ENCODE measurements at places on chromosomes 11 and 22.

DNA sequence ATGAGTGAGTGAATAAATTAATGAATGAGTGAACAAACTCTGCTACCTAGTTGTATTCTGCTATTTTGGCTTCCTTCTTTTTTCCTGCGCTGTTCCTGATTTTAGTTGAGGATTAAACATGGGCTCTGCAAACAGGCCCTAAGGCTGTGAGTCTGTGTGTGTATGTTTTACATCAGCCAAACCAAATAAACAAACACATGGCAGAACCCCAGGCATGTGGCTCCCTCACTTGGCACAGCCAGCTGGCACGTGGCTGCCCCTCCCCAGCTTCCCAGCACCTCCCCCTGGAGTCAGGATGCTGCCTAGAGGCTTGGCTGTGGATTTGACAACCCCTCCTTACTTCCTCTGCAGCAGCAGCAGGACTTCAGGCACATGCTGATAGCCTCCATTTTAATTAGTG is 593.2 kb downstream of the INSC start:
- no peak for DNase-seq

GRCh38 chr11:87043894-87044293 is 6.2 kb downstream of the TMEM135 start:
- DNase-seq: no peak

DNA sequence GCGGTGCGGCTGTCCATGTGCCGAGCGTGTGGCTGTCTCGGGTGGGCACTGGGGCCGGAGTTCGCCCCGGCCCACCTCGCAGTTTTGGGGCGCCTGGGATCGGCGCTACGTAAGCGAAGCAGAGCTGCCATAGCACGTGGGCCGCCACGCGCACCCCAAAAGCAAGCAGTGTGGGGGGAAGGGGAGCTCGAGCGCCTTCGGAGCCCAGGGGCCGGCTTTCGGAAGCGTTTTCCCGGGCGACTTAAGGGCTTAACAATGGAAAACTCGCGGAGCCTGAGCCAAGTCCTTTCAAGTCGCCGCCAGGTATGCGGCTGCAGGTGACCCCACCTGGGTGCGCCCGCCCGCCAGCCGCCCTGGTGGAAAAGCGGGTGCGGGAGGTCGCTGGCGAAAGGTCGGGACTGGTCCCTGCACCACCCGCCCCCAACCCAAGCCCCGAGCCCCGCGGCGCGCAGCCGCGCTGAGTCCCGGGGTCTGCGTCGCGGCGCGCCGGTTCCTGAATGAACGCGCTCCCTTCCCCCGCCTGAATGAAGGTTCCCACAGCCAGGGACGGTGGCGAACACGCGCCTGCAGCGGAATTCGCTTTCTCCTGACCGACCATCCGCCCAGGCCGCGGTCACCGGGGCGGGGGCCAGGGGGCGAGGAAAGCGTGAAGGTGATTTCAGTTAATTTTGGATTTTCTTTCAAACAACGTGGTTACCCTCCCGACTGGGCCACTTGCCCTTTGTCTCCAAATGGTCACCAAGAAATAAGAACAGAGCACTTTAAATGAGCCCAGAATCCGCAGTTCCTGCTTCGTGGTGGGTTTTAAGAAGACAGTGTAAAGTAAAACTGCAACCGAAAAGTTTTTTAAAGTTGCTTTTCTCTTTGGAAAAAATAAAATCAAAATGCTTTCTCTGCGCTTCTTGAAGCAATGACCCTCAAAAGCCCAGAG is 2.8 kb upstream of the CCND1 start:
- no peak for DNase-seq

GRCh38 chr11:126347751-126348668 is 7.5 kb upstream of the ST3GAL4 start:
- no peak for DNase-seq

DNA sequence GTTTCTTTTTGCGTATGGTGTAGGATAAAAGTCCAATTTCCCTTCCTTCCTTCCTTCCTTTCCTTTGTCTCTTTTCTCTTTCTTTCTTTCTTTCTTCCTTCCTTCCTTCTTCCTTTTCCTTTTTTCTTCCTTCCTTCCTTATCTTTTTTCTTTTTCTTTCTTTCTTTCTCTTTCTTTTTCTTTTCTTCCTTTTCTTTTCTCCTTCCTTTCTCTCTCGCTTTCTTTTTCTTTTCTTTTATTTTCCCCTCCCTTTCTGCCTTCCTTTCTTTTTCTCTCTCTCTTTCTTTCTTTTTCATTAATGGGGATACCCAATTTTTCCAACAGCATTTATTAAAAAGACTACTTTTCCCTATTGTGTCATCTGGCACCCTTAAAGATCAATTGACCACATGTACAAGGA is 1359.7 kb downstream of the FAM181B start:
- no peak for DNase-seq

- no peak for DNase-seq
These were observed 1126.9 kb downstream of the BRD1 start for GRCh38 chr22:48700566-48701295.

GRCh38 chr22:49827853-49828598 is at the start of gene BRD1:
Gene BRD1 (minus strand): TSS chr22:49827873. CDS start chr22:49824317, 3,556 bp downstream.
- DNase-seq: peak; percentile 43
